ENCODE measurements at places on chromosomes 7 and 10. TPM values are rescaled to one million over a fixed set of nuclear protein-coding genes. Genes with fewer than 3 reads are reported as not detected.

CLEC2L gene
- not detected for total RNA-seq

C10orf62 gene
- total RNA-seq, result not detected

DNA sequence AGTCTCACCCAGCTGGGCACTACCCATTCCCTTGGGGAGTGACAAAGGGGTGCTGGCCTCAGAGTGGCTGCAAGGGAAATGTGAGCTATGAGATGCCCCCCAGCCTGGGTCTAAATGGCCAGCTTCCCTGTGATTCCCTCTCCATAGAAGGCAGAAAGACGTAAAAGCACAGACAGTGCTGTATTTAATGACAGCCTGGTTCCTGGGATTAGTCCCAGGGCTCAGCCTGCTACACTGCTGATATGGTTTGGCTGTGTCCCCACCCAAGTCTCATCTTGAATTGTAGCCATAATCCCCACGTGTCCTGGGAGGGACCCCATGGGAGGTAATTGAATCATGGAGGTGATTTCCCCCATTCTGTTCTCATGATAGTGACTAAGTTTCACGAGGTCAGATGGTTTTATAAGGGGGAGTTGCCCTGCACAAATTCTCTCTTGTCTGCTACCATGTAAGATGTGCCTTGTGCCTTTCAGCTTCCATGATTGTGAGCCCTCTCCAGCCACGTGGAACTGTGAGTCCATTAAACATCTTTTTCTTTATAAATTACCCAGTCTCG is 23.9 kb upstream of the CALN1 start:
- DNase-seq, result no peak
- H3K36me3 ChIP-seq, result no peaks in the 10 kb centered on the region
- no peaks in the 10 kb centered on the region for H3K4me1 ChIP-seq
- no peak overlapping the region for H3K27ac ChIP-seq
- no peaks in the 10 kb centered on the region for H3K27me3 ChIP-seq

- H3K27ac ChIP-seq, result no peak overlapping the region
- no peaks in the 10 kb centered on the region for H3K4me1 ChIP-seq
- DNase-seq, result no peak
- no peaks in the 10 kb centered on the region for H3K36me3 ChIP-seq
Measured at GRCh38 chr7:158355456-158356065, 232.1 kb downstream of the PTPRN2 start.

DNA sequence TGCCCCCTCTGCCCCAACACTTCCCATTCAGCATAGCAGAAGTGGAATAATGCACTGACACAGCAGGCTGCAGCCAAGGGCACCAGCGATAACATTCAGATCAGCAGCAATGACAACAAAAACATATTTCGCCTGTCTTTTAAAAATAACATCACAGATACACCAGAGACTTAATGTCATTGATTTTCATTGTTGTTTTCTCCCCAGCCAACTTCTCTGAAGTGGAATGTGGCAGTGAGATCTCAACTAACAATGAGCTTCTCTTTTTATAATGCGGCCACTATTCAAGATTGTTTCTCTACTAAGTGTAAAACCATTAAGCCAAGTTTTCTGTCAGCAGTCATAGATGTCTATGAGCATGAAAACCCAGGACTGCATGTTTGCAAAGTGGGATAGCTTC is 158.2 kb upstream of the TMEM229A start:
- no peak overlapping the region for H3K4me3 ChIP-seq
- H3K4me1 ChIP-seq, result no peaks in the 10 kb centered on the region
- no peak for DNase-seq
- H3K27ac ChIP-seq, result no peak overlapping the region
- H3K36me3 ChIP-seq, result no peaks in the 10 kb centered on the region

Data from A673 (cell line).